ENCODE measurements at places on chromosomes 1 and 21. TPM values are rescaled to one million over a fixed set of nuclear protein-coding genes. Genes with fewer than 3 reads are reported as not detected.

ZMYND12 gene
- 1.6 TPM for total RNA-seq

GRCh38 chr1:1777583-1777899, 729 bp downstream of the NADK start:
- DNase-seq: no peak

VWA5B1 gene
- total RNA-seq: not detected

DNA sequence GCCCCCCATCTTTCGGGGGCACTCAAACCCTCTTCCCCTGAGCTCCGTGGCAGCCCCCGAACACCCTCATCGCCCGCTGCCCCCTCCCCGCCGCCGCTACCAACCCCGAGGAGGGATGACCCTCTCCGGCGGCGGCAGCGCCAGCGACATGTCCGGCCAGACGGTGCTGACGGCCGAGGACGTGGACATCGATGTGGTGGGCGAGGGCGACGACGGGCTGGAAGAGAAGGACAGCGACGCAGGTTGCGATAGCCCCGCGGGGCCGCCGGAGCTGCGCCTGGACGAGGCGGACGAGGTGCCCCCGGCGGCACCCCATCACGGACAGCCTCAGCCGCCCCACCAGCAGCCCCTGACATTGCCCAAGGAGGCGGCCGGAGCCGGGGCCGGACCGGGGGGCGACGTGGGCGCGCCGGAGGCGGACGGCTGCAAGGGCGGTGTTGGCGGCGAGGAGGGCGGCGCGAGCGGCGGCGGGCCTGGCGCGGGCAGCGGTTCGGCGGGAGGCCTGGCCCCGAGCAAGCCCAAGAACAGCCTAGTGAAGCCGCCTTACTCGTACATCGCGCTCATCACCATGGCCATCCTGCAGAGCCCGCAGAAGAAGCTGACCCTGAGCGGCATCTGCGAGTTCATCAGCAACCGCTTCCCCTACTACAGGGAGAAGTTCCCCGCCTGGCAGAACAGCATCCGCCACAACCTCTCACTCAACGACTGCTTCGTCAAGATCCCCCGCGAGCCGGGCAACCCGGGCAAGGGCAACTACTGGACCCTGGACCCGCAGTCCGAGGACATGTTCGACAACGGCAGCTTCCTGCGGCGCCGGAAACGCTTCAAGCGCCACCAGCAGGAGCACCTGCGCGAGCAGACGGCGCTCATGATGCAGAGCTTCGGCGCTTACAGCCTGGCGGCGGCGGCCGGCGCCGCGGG, 837 bp downstream of the FOXD3 start:
- no peak for DNase-seq

DNA sequence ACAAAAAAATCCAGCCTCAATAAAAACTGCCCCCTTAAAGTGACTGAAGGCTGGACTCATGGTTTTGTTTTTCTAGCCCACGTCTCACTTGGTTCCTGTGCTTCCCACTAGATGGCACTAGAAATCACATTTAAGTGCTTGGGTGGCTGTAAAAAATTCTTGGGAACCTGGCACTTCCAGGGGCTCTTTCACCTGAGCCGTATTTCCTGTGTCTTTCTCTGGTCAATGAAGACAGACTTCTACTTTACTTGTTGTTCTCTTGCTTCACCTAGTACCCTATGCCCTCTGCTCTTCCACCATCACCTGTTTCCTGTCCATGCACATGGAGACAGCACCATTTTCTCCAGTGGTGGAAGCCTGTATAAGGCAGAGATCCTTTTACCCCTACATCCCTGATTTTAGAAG, 20.0 kb downstream of the METTL13 start:
- peak; percentile 65 for DNase-seq

DNA sequence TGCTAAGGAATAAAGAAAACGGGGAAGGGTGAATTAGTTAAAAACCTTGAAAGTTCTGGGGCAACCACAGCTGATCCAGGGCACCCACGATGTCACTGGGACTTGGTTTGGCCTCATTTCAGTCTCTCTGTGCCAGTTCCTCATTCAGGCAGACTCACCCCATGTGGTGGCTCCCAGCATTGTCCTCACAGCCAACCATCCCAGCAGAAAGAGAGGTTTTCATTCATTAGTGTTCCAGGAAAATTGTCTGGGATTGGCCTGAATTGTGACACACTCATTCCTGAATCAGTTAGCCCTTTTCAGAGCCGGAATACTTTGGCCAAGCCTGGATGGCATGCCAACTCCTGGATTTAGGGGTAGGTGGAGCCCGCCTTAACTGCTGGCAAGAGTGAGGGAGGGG, 367.7 kb downstream of the PRDM2 start:
- DNase-seq: no peak

KCNH1 gene
- not detected for total RNA-seq

- DNase-seq: peak; percentile 97
Measured at GRCh38 chr1:43206600-43207228, 34.6 kb downstream of the CFAP57 start.

GRCh38 chr1:8460132-8460544, 142.2 kb downstream of the SLC45A1 start:
- no peak for DNase-seq

DNA sequence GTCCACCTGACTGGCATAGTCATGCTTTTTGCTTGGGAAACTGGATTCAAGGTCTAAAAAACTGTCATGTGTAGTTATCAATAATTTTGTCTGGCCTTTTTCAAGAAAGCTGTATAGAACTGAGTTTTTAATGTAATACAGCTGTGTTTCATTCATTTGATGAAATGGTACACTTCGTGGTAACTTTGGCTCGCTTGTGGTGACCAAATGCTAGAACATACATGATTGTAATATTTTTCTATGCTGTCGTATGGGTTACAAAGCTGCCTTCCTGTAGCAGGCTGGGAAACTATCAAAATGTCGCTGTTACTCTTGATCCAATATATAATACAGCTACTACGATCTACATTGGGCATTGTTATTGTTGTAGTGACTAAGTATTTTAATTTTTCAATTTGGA, 2.1 kb downstream of the LRRC42 start:
- no peak for DNase-seq

GRCh38 chr1:182392050-182393028, 749 bp upstream of the GLUL start:
- DNase-seq: peak; percentile 48

GRCh38 chr1:209641832-209642172, 10.4 kb downstream of the LAMB3 start:
- peak; percentile 65 for DNase-seq

- DNase-seq: no peak
Measured at GRCh38 chr1:208171616-208172422, 72.4 kb downstream of the PLXNA2 start.

- peak; percentile 76 for DNase-seq
Measured at GRCh38 chr21:45974073-45975019, 7.2 kb upstream of the COL6A1 start.

GLMP gene
- total RNA-seq: 62.4 TPM

- no peak for DNase-seq
Measured at GRCh38 chr1:1775327-1776226, 2.7 kb downstream of the NADK start.

PPM1J gene
- 0.63 TPM for total RNA-seq

GRCh38 chr1:2821373-2821955, 20.0 kb upstream of the TTC34 start:
- DNase-seq: no peak

LRRC53 gene
- not detected for total RNA-seq

GRCh38 chr1:96596226-96596922, 125.2 kb upstream of the PTBP2 start:
- DNase-seq: peak; percentile 10

DNA sequence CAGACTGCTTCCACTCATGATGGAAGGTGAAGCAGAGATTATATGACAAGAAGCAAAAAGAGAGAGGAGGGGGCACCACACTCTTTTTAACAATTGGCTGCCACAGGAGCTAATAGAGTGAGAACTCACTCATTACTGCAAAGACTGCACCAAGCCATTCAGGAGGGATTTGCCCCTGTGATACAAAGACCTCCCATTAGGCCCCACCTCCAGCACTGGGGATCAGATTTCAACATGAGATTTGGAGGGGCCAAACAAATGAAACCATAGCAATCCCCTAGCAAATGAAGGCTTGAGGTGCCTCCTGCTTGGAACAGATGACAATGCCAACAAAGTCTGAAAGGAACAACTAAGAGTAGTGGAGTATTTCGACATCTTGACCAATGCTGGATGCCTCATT, 122.5 kb upstream of the COA6 start:
- no peak for DNase-seq

- DNase-seq: no peak
Measured at GRCh38 chr1:920010-920409, 3.7 kb upstream of the SAMD11 start.

GRCh38 chr1:111501645-111502044, 1.8 kb downstream of the ADORA3 start:
- no peak for DNase-seq

- DNase-seq: no peak
Measured at GRCh38 chr21:37615962-37616361, 249.4 kb downstream of the DYRK1A start.

DNA sequence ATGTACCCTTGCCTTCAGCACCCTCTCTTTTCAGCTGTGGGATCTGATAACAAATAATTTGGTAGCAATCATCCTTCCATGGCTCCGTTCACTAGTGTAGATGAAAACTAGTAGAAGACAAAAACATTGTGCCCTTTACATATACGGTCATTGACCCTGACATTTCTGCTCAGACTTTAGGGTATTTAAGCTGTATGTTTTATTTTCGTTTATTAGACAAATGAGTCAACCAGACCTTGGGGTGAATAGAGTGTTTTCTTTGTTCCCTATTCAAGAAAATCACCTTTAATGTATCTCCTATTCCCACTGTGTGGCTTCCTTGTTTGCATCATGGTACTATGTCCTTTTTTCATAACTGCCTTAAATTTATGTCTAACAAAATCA, 187.3 kb downstream of the VAV3 start:
- DNase-seq: no peak

- DNase-seq: no peak
Measured at GRCh38 chr1:54358503-54359168, 47.6 kb downstream of the SSBP3 start.

DNA sequence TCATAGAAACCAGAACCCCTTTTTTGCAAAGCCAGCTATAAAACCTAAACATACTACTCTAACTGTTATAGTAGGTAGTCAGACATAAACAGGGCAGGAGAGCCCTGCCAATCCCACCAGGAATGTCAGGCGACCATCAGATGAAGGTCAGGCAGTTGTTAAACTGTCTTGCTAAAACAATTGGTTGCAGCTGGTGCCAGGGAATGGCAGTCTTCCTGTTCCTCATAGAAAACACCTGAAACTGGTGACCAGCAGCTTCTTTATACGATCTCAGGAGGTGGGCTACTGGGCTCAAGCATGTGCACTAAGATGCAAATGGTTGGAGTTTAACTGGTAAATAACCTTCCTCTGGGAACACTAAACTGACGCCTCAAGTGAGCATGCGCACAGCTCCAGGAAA, 224.1 kb downstream of the COL11A1 start:
- no peak for DNase-seq

- DNase-seq: no peak
Measured at GRCh38 chr1:70057500-70057899, 147.9 kb downstream of the LRRC40 start.

CATSPERE gene
- 0.49 TPM for total RNA-seq

TMPRSS3 gene
- not detected for total RNA-seq

DNA sequence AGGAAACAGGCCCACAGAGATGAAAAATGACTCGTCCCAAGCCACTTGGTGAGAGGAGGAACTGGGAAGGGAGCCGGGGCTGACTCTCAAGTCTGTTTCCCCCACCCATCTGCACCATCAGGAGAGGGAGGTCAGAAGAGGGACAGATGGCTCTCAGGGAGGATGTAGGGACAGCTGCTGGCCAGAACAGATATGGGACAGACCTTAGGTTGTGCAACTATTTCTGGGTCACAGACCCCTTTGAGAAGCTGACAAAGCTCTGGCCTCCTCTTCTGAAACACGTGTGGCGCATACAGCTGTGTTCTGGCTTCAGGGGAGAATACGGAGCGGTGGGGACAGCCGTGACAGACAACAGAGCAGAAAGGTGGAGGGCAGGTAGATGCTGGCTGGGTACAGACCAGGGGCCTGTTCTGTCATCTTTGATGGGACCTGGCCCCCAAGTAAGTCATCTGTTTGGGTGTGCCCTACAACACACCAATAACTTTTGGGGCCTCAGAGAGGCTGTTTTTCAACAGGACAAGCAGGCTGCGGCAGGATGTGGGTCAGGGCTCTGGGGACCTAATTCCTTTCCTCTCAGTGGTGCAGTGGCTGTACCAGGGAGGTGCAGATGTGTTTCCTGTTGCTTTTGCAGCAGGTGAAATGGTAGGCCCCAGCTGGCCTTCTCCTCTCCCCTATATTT, 7.3 kb downstream of the SH3BGRL3 start:
- DNase-seq: no peak

DNA sequence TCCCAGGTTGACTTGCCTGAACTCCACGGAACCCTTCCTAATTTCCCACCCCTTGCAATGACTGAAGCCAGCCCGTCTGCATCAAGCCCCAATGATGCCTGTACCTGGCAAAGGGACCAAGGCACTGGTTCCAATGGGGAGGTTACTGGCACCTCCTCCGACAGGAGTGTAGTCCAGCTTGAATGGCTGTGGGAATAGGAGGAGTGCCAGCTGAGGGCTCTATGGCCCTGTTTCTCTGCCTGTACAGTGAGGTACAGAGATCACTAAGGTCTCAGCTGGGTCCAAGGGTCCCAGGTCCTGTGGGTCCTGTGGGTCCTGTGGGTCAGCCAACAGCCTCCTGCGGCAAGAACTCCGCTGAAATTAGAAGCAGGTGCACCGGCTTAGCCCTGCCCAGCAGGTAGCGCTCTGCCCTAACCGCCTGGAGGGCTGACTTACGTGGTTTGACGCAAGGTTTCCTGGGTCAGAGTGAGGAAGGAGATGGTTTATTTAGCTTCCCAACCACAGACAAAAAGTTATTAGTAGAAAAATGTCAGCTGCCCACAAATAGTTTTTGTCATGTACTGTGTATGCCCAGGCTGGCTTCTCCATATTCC, 9.9 kb upstream of the SPRR4 start:
- no peak for DNase-seq
